ENCODE measurements at places on chromosomes 13 and 19.

DNA sequence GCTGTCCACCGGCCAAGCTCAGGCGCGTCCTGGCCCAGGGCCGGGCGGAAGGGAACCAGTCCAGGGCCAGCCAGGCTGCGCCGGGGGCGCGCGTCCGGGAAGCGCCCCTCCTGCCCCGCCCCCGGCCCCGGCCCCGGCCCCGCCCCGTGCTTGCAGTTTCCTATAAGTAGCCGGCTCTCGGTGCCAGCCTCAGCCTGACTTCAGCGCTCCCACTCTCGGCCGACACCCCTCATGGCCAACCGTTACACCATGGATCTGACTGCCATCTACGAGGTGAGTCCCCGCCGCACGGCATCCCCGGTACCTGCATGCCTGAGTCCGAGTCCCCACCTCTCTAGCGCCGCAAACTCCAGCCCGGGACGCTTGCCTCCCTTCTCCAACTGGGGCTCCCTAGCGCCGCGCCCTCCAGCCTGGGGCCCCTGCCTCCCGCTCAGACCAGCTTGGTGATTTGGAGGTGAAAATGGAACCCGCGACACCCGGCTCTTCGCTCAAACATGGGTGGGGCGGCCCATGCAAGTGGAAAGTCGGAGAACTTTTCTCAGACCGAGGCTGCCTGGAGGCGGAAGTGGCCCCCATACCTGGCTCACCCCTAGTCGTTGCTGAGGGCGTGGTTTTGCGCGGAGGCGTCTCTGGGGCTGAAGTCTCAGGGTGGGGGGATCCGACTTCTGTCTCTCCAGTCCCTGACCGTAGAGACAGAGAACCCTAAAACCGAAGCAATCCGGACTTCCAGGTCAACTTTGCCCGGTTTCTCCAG is at the start of gene ZFP36:
Gene ZFP36, plus strand, starts transcription at position 192 of the 754 bp plus-strand sequence. Its CDS starts 58 bp downstream, at position 250.
- peak; percentile 85 for DNase-seq

DNA sequence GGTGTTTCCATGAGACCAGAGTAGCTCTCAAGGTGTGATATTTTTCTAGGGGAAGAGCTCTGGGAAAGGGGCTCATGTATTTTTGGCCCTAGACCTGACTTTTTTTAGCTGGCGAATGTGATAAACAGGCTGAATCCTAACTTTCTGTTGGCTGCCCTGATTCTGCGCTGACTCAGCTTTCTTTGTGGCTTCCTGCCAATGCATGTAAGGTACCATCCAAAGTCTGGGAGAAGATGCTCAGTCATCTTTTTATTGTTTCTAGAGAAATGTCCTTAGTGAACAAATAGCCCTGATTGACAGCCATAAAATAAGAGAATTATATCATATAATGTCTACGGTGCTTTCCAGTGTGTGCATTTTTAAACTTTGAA is 113.6 kb upstream of the MBNL2 start:
- DNase-seq = no peak

- DNase-seq = no peak
These were observed 44.7 kb downstream of the THSD1 start for GRCh38 chr13:52361225-52361624.

DNA sequence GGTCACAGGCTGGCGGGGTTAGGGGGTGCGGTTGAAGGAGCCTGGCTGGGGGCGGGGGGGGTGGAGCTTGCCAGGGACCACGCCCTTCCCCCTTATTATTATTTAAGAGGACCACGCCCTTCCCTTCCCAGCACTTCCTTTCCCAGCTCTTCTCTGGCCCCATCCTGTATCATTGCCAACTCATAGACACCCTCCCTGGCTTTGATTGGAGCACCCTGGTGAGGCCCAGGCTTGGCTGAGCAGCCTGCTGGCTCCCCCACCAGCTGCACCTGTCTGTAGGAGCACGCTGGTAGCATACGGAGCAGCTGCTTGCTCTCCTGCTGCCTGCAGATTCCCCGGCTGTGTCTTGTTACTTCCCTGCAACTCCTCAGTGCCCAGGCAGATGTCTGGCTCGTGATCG is 62.5 kb upstream of the PDX1 start:
- DNase-seq = no peak

DNA sequence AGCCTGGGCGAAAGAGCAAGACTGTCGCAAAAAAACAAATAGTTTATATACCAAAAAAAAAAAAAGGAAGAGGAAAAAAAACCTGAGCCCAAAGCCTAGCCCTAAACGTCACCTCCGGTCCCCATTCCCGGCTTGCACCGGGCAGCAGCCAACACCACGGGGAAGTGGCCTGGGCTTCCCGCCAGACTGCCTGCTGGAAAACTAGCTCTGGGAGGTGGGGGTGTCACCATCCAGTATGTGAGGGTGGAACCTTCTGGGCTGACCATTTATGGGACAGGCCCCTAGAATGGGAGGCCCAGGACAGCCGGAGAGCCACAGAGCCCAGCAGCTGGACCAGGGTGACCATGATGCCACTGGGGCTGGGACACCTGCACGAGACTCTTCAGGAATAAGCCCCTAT is 37.3 kb downstream of the IL12RB1 start:
- peak; percentile 83 for DNase-seq
